ENCODE measurements at places on chromosomes 11 and 22.
A peak's percentile ranks its signal among the peaks of the same experiment; 100 is the strongest.

DNA sequence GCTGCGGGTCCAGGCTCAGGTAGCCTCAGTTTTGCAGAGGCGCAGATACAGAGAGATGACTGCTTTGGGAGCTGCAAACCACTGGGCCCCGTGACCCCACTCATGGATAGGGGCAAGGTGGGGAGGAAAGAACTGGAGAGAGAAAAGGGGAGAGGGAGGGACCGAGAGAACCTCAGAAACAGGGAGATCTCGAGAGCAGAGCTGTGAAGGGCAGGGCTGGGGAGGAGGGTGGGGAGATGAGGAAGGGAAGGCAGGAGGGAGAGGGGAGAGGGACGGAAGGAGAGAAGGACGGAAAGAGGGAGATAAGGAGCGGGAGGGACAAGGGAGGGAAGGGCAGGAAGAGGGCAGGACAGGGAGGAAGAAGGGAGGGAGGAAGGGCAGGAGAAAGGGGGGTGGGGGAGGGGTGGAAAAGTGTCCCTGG, 46.3 kb downstream of the IGLL1 start:
- DNase-seq, result no peak

- DNase-seq, result no peak
Observed at GRCh38 chr11:4213746-4214145, 119.1 kb downstream of the RRM1 start.

DNA sequence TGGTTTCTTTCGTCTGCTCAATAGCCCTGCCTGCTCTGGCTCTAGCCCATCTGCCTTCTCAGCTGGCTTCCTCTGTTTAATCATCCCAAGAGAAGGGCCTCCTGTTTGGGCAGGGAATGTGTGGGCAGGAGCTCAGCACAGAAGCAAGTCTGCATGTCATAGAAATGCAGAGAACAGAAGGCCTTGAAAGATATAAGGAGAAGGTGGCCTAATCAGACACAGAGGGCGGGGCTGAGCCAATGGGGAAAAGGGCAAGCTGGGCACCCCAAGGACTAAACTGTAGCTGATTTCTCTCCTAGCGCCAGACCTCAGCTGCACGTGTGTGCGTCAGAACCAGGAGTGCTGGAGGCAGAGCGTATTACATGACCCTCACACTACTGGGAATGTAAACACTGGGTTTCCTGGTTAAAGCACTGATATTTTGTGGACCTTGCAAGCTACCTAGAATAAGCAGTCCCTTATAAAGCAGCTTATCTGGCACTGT, 7.6 kb upstream of the CCKBR start:
- no peak for DNase-seq

- DNase-seq, result no peak
Observed at GRCh38 chr11:117334896-117335295, 7.2 kb downstream of the CEP164 start.

GRCh38 chr11:3155691-3156258, 9.3 kb downstream of the OSBPL5 start:
- no peak for DNase-seq

GRCh38 chr11:117874910-117875381, 1.5 kb downstream of the FXYD6 start:
- peak; percentile 23 for DNase-seq

DNA sequence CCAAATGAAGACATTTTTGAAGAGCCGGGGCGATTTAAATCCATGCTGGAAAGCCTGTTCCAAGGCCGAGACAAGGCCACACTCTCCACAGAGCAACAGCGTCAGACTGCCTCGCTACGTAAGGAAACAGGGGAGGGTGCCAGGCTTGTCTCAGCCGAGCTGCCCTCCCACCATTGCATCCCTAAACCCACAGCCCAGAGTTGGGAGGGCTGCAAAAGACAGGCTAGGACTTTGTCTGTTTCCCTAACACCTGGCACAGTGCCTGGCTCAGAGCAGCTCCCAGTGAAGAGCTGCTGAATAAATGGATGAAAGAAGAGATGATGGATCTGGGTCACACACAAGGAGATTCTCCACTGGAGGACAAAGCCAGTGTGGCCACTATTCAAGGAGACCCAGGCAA, 51.3 kb upstream of the SCUBE2 start:
- no peak for DNase-seq

DNA sequence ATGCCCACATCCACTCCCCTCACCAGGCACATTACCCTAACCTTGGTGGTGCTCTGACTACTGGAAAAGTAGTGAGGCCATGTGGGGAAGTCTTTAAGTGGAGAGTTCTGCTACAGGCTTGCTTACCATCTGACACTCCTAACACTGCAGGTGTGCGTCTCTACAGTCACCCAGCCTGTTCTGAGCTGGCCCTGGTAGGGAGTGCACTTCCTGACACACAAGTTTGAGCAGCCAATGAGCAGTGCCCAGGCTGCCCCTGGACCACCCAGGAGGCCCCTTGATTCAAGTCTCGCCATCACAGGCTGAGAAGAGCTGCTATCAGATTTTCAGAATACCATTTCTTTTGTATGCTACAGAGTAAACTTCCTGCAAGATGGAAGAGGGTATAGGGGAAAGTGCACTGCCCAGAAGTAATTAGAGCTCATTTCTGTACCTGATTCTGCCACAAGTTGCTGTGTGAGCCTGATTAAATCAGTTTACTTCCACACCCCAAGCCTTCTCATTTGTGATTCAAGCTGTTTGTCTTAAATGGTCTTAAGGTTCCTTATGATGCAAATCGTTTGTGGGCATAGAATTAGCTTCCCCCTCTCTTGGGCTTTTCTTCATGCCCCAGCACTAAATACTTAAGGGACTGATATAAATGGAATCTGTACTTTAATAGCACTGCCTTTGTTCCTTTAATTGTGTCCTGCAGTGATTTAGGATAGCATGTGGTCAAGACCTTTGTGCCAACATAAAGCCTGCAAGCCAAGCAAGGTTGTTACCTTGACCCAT, 22.2 kb downstream of the OPCML start:
- no peak for DNase-seq

DNA sequence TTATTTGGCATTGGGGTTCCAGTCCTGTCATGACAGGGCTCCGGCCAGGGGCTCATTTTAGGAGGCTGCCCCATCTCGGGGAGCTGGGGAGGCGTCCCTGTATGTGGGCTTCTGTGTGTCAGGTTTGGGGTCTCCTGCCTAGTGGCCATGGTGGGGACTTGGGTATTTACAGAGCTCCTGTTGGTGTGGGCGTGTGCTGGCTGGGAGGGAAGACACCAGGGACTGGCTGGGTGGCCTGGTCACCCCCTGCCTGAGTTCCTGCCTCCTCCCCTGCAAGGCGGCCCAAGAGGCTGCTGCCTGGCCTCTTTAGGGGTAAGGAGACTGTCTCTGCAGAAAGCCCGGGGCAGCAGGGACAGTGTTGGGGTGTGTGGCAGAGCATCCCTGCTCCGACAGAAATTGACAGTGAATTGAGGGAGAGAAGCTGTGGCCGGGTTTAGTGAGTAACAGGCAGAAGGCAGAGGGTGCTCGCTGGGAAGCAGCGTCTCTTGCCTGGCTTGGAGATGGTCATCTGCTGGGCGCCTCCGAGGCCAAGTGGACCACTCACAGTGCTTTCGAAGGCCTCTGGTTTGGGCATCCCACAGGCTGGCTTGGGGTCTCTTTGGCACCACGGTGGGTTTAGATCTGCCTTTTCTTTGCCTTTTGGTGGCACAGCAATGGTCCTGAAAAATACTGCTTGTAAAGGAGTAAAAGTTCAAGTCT, 40.3 kb upstream of the GRAMD4 start:
- DNase-seq, result no peak

DNA sequence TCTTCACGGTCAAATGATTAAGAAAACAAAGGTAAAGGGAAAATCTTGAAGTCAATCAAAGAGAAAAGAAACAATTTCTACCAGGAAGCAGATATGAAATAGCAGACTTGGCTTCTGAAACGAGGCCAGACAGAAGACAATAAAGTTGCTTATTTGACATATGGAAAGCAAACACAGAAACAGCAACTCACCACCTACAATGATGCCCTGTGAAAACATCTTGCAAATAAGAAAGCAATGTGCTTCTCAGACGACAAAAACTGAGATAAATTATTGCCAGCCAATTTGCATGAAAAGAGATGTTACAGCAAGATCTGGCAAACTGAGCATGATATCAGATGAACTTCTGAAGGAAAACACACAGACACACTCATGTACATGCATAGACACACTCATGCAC, 45.9 kb upstream of the CTSC start:
- no peak for DNase-seq

DNA sequence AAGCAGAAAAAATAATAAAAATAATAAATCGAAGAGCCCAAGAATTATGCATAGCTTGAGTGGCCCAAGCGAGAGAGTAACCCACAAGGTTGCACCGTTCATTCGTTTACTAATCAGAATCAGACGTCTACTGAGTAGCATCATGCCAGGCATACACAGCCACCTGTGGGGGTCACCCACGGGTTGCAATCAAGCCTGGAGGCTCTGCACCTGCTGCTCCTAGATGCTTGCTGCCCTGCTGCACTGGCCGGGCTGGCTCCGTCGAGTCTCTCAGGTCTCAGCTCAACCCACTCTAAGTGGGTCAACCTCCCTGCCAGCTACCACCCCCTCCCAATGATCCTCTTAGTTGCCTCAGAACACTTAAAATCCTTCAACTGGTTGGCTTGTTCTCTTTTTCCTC, 2.0 kb upstream of the TESMIN start:
- DNase-seq, result no peak

GRCh38 chr11:96132437-96132836, 208.5 kb upstream of the MTMR2 start:
- no peak for DNase-seq

DNA sequence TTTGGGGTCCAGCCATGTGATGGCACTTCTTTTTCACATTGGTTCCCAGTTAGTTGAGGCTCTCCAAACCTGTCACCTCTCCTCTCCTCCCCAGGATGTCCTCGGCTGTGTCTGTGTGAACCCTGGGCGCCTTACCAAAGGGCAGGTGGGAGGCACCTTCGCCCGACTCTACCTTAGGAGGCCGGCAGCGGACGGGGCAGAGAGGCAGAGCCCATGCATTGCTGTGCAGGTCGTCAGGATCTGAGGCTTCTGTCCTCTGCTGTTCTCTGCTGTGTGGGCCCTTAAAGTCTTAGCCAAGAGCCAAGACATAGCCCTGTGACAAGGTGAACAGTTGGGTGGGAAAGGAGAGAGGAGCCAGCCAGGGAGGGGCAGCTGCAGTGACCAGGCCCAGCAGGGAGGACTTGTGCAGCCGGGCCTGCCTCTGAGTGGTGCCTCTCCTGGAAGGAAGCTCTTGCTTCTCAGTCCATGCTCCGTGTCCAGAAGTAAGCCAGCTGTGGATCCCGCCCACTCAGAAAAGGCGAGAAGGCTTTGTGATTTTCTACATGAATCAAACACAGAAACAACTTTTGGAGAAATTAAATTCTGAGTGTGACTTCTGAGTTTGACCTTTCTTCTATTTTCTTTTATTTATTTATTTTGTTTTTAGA, 17.5 kb upstream of the CDC42EP2 start:
- no peak for DNase-seq

- DNase-seq, result no peak
Observed at GRCh38 chr22:43044290-43044712, 29.4 kb upstream of the PACSIN2 start.

DNA sequence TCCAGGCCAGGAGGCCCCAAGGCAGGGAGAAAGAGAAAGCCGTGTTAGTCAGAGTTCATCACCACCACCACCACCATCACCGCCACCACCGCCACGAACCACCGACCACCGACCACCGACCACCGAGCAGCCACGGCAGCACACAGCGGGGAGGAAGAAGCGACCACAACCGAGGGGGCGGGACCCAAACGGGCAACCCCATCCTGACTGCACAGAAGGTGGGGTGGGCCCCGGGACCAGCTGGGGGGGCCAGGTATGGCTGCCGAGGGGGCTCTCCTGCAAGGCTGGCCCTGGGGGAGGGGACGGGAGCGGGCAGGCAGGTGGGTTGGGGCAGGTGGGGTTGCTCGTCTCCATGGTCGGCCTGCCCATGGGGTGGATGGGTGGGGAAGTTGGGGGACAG, 34.2 kb downstream of the SYT7 start:
- DNase-seq, result no peak

GRCh38 chr11:6556139-6556949, 47.1 kb downstream of the RRP8 start:
- no peak for DNase-seq

DNA sequence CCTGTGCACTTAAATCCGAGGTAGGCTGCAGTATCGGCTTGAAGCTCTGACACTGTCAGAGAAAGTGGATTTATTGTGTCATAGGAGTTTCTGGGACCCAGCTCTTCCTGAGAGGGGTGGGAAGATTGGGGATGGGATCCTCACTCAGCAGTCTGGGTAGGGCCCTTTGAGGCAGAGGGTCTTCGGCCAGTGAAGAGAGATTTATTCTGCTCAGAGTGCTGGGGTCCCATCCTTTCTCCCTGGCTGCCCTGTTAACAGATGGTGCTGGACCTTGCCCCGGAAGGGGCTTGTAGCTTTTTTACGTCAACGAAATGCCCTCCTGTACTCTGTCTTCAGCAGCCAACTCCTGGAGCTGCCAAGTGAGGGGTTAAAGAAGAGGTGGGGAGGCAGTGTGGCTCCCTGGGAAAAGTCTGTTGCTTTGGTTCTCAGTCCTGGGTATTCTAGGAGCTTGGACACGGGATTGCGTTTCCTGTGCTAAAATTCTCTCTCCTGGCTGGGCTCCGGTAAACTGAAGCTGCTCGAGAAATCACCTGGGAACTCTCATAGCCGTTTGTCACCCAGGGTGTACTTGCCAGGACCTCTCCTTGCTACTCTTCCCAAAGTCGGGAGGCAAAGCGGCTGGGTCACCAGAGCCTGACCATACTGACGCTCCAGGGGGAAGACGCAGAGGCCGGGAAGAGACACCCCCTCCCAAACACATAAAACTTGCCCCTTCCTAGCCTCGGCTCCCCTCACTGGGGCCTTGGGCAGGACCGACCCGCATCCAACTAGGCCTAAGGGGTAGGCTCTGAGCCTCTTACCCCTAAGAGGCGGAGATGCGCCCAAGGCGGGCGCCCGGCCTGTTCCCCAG, 806 bp upstream of the SMDT1 start:
- DNase-seq, result no peak

DNA sequence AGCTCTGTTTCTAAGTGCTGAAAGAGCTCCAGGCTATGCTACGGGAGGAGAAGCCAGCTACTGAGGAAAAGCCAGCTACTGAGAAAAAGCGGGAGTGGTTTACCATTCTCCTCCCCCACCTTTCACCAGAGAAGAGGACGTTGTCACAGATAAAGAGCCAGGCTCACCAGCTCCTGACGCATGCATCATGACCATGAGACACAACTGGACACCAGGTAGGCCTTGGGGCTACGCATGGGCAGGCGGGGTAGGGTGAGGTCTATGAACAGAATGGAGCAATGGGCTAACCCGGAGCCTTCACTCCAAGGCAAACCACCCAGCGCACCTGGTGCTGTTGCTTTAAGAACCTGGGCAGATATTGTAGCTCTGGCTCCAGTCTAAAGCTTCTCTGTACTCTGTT, 1.1 kb downstream of the IL18BP start:
- DNase-seq, result no peak

GRCh38 chr22:30892731-30893221, 75.8 kb downstream of the MORC2 start:
- DNase-seq, result no peak

All from immature natural killer cell (primary cell).